ENCODE measurements at places on chromosomes 16 and 17.
A peak's percentile ranks its signal among the peaks of the same experiment; 100 is the strongest.

- no peak for DNase-seq
Measured at GRCh38 chr16:19001788-19002187, 18.1 kb downstream of the TMC7 start.

DNA sequence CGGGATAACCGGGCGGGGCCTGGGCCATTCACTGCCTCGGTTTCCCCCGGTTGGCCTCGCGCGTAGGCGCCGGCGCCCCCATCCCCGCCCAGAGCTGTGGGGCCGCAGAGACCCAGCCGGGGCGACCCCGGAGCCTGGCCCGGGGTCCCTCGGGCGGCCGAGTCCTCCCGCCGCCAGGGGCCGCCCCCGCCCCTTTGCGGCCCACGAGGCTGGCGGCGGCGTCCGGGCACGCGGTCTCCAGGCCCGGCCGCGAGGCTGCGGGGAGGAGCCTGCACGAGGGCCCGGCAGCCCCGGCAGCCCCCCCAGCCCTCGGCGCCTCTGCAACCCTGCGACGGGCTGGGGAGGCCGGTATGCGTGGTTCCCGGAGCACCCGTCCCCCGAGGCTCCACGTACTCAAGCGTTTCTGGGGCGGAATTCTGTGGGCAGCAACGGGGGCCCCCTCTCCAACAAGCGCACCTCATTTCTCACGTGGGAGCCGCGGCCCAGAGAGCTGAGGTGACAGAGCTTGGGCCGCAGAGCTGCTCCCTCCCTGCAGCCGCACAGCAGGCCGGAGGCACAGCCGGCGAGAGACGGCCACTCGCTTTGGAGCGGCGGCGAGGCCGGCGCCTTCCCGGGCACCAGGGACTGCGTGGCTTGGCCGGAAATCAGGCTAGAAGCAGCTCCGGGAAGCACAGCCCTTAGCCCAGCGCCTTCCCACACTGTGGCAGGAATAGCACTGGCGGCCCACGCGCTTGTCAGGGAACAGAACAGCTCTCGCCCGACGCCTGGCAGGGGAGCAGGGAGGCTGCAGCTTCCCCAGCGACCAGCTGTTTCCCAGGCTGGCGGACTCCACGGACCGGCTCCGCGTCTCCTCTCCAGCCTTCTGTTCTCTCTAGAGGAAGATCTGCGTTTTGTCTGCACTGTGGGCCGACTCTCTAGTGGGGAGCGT lies 867 bp upstream of the LIMD2 start:
- DNase-seq: peak; percentile 89

- no peak for DNase-seq
Measured at GRCh38 chr17:29124925-29125273, 55.3 kb downstream of the MYO18A start.

DNA sequence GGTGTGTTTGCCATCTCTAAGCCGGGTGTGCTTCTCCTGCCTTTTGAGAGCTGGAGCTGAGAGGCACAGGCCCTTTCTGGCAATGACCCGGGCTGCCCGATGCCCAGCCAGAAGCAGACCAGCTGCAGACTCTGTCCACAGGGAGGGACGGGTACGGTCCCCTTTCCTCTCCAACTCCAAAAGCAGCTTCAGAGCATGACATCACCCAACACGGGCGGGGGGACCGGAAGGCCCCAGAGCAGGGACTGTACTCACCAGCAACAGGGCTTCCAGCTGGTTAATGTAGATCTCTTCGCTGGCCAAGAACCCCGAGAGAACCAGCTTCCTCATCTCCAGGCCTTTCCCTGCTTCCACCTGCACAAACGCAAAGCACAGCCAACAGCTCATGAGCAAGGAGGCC lies 79.4 kb downstream of the ABR start:
- DNase-seq: no peak

DNA sequence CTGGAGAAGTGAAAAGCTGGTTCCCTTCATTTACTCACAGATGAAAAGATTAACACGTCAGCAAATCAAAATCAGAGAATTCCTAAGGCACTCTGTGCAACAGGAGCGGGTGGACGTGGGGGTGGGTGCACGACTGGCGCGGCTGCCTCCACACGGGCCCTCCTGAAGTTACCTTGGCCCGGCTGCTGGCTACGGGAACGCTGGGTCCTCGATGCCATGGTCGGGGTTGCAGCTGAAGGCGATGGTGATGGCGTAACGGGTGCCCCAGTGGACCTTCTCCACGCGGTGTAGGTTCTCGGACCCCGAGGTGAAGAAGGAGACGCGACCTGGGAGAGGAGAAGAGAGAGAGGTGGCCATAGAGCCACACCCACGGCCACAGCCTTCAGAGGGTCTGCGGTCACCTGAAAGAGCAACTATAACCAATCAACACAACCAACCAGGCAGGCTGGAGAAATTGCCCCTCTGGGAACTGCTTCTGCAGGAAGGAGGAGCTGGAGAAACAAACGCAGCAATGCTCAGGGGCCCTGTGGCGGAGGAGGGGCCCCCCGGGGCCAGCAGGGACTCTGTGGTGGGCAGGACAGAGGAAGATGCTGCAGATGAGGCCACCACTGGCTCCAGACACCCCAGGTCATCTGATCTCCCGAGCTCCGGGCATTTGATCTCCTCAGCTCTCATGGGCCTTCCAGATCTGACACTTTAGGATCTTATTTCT lies 20.8 kb downstream of the UTS2R start:
- DNase-seq: no peak

DNA sequence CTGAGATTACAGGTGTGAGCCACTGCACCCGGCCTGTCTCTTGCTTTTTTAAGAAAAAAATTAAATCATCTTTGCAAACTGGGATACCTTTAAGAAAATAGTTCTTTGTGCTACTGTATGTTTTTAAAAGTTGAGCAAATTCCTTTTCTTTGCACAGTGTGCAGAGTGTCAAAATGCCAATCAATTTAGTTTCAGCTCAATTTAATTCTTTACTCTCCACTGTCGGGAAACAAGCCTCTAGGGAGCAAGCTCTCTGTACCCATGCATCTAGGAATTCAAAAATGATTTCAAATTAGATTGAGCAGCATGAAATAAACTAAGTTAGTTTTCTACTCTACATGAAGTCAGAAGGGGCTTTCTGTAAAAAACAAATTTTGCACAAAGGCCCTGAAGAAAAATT lies 141.5 kb upstream of the CORO6 start:
- DNase-seq: no peak

GRCh38 chr17:77542011-77542410 lies 401.2 kb downstream of the SEC14L1 start:
- DNase-seq: peak; percentile 60

GRCh38 chr17:43900858-43901754 lies 6.2 kb downstream of the MPP2 start:
- no peak for DNase-seq
